ENCODE measurements at places on chromosomes 7 and 10. TPM values are rescaled to one million over a fixed set of nuclear protein-coding genes. Genes with fewer than 3 reads are reported as not detected.
A peak's percentile ranks its signal among the peaks of the same experiment; 100 is the strongest.

DNA sequence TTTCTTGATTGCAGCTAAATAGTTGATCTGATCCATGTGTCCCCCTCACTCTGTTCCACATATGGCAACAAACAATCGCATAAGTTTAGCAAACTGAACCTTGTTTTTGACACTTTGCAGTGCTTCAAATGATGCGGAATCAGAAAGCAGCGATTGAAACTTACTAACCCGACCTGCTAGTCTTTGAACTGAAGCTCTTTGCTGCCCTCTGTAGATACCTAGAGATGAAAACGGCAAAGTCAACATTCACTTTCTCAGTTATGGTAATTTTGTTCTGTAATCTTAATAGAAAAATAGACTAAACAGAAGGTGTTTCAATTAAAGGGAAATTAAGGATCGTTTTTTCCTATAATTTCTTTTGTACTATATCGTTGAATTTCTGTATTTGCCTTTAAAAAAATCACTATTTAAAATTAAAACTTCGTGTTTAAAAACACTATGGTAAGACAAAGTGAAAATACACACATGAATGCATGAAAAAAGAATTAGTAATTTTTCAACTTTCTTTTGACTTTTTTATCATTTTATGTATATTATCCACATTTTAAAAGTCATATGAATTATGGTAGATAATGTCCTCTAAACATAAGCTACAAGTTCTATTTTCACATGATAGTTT lies 276.5 kb downstream of the MAGI2 start:
- peak; percentile 74 for DNase-seq

- peak; percentile 92 for DNase-seq
Observed at GRCh38 chr10:71713135-71714030, 6.2 kb downstream of the C10orf105 start.

GRCh38 chr10:112715581-112715980 lies 234.5 kb upstream of the TCF7L2 start:
- DNase-seq: no peak

- DNase-seq: peak; percentile 95
Observed at GRCh38 chr10:73730153-73730906, 13.8 kb upstream of the SEC24C start.

Gene CALD1
- 218 TPM for total RNA-seq

DNA sequence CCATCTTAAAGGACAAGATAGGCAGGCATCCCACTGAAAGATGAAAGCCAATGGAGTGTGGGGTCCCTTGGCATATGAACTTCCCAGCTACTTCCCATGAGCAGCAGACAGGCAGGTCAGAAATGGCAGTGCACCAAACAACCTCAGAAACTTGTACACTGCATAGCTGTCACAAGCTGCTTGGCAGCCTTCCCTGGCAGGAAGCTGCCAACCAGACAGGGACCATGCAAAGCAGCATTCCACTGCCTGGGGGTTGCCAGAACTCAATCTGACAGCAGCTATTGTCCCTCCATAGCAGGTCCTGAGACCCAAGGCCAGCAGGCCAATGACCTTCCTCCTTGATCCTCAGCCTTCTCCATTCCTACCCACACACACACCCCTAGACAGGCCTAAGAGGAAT lies 139.5 kb downstream of the PLCE1 start:
- DNase-seq: no peak
